HCEC 1CT (cell line): ENCODE measurements at places on chromosomes 2 and 18.

- DNase-seq = no peak
These were observed 31.9 kb downstream of the ACKR3 start for GRCh38 chr2:236601316-236602202.

- no peak for DNase-seq
These were observed 7.4 kb downstream of the PTGR3 start for GRCh38 chr18:75201282-75202270.

DNA sequence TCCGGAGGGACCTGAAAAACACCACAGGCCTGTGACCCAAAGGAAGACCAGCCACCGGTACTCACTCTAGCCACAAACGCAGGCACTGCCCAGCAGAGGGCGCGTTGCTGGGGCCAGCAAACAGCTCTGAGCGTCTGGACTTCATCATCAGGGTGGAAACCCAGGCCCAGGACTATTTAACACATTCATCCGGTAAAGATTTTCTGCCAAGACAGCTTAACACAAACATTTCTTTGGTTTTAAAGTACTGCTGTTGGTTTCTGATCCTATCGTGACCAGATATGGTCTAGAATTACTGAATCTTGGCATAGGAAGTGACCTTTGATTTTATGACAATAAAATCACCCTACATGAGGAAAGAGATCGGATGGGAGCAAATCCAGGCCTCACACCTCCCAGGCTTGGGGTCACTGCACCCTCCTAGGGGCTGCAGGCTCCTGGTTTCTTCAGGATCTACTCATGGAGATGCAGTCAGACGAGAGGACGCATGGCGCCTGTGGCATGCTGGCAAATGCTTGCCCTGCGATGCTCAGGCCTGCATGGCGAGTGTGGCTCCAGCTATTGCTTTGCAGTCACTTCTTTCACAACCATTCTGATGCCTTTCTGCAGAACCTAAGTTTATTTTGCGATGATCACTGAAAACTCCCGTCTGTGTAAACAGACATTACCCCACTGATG lies 130.4 kb downstream of the COL4A4 start:
- DNase-seq = peak; percentile 36

- DNase-seq = no peak
These were observed 266.6 kb upstream of the CYP26B1 start for GRCh38 chr2:72414137-72414760.

GRCh38 chr2:191321861-191322662 lies 76.9 kb downstream of the MYO1B start:
- no peak for DNase-seq

DNA sequence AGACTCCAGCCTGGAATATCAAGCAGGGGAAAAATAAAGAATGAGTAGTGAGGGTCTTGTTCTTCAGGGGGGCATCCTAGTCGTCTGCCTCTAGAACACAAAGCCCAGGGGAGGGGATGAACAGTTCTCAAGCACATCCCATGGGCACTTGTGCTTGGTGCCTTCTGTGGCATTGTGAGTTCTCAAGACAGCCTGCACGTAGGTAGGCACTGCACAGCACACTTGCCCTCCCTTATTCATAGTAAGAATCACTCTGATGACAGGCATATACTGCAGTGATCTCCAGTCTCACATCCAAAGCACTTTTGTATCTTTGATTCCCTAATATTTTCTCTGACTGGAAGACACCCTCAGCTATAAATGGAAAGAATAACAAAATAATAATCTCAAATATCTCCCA lies 104.7 kb upstream of the CNGA3 start:
- DNase-seq = no peak

DNA sequence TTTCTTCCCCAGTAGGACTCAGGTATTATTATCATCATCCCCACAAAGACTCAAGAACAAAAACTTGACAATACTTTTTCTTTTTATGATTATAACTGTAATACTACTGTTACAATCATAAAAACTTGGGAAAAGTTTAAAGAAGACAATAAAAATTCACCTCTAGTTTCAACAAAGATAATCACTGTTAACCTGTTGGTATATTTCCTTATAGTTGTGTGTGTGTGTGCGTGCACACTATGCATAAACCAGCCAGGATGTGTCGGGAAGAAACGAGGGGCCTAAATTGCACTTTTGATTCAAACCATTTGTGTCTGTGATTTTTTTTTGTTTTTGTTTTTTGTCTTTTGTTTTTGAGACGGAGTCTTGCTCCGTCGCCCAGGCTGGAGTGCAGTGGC lies 233.0 kb downstream of the TPGS2 start:
- DNase-seq = no peak

GRCh38 chr2:12727641-12728040 lies 10.9 kb downstream of the TRIB2 start:
- no peak for DNase-seq

GRCh38 chr2:26630669-26631360 lies 10.4 kb downstream of the CIB4 start:
- DNase-seq = peak; percentile 59

GRCh38 chr18:44626807-44627206 lies 53.9 kb upstream of the SETBP1 start:
- DNase-seq = no peak

- peak; percentile 81 for DNase-seq
These were observed 71.7 kb upstream of the SKOR2 start for GRCh38 chr18:47323158-47323557.

- DNase-seq = no peak
These were observed 15.6 kb downstream of the CEBPZOS start for GRCh38 chr2:37211939-37212338.

DNA sequence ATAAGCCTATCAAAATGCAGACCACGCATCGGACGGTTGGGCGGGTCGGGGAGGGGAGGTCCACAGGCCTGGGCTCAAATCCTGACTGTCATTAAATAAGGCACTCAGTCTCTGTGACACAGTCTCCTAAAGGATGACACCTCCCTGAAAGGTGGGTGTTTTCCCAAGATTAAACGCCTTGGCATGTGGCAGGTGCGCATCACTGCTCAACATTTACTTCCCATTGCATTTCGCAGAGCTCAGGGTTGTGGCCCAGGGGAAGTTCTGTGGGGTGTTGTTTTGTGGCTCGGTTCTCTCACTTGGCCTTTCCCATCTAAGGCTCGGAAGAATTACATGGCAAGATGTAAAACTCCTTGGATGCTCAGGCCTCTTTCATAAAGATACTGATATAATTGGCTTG lies 107.4 kb downstream of the NCK2 start:
- DNase-seq = no peak

DNA sequence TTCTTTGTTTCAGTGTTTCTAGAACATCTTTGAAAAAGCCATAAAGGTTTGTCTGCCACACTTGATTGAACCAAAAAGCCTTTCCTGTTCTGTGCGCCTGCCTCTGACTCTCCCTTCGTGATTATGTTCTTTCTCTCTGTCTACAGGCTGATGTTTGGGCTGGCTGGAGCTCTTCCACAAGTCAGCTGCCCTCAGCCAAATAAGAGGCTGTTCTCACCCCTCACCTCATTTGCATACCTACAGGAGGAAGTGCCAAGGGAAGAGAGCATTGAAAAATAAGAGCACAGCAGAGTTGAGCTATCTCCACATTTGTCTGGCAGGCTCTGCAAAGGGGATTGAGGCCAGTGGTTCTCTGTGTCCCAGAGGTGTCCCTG lies 15.8 kb downstream of the INPP5D start:
- DNase-seq = no peak

DNA sequence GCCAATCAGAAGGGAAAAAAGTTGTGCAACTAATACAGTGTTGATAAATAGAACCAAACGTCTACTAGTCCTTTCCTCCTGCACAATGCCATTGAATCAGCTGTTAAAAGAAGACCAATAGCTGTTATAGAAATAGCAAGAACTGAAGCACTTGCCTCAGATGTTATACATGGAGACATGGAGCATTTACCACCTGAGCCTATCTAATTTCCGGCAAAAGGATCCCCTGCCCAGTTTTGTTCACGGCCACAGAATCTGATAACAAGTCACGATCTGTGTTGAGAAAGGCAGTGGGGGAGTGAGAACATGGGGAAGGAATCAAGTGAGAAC lies 285.4 kb downstream of the ZEB2 start:
- DNase-seq = no peak

DNA sequence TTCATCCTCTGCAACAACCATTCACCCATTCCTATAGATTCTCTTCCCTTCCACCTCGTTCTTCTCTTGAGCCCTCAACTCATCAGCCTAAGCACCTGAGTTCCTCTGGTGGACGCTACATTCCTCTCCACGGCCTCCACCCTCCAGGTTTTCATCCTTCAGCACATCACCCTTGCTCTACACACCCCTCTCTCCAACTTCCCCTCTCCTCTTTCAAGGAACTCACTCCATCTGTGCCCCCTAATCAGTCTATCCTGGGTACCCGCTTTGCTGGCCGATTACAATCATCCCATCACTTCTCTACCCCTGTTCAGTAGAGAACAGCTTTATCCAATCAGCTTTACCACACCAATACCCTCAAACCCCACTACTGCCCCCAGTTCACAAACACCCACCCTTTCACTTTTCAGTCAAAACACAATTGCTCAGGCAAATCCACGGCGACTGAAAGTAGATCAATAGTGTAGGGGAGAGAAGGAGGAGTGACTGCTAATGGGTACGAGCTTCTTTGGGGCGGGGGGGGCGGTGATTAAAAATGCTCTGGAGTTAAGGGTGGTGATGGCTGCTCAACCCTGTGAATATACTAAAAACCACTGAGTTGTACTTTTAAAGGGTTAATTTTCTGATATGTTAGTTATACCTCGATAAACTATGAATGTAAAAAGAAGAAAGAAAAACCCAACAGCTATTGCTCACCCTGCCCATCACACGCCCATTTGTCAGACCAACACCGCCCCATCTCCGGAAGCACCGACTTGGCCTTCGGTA lies 857 bp downstream of the DYM start:
- peak; percentile 19 for DNase-seq

DNA sequence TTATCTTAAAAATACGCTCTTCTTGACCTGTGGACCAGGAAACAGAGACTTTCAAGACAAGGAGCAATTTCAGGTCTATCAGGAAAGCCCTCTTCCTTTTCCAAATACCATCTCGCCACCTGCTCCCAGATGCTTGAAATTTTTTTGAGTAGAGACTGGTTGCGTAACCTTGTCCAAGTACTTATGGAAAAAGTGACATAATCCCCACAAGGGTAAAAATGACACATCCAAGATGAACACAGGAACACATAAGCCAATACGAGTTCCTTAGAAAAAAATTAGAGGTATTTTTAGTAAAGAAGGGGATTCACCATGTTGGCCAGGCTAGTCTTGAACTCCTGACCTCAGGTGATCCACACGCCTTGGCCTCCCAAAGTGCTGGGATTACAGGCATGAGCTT lies 1.8 kb downstream of the SERPINB13 start:
- DNase-seq = peak; percentile 51

DNA sequence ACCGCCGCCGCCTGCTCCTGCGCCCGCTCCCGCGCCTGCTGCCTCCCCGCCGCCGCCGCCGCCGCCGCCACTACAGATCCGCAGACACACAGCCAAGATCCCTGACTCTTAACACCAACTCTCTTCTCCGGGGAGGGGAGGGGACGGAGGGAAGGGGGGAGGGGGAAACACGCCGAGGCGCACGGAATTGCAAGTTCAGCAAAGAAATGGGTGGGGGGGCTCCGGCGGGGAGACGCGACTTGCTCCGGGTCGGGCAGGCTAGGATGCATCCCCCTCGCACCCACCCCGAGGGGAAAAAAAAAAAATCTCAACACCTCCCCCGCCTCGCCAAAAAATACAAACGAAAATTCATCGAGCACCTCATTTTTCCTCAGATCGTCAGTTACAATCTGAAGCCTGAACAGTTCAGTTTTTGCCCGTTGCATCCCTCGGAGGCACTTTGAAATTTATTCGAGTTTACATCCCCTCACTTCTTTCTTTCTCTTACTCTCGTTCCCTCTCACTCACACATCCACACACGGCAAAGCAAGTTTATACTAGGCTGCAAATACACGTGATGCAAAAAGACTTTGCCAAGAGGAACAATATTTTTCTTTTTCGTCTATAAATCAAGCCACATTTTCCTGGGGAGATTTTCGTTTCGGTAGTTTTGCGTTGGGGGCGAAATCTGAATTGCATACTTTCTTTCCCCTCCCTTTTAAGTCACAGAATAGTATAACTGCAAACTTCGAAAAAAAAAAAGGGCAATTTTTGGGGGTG lies at the start of gene TCF4:
Gene TCF4 (minus strand): TSS at position 82 of the 759 bp plus-strand sequence. CDS start 1,076 bp downstream, outside the sequence.
- peak; percentile 72 for DNase-seq

DNA sequence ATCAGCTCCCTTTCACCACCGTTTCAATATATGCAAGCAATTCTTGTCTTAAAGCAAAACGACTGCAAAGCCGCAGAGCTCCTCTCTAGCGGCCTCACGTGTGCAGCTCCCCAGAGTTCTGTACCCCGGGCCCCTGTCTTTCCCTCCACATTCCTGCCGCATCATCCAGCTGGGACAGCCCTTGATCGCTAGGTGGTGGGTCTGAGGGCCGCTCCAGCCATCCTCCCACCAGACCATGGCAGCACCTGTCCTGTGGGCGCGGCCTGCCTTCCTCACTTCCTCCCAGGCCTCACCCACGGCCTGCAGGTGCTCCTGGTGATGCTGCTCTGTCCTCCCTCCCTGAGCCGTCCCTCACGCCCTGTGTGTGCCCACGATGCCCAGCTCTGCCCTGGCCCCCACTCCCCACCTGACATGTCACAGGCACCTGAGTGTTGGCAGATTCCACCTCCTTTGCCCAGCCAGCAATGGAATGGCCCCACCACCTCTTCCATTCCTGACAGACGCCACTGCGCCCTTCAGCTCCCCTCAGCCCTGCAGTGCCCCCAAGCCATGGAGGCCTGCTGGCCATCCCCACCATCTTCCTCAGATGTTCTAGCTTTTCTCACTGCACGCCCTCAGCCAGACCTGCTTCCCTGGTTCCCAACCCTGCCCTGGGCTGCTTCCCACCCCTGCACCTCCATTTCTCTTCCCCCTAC lies 15.3 kb upstream of the ALLC start:
- DNase-seq = no peak

DNA sequence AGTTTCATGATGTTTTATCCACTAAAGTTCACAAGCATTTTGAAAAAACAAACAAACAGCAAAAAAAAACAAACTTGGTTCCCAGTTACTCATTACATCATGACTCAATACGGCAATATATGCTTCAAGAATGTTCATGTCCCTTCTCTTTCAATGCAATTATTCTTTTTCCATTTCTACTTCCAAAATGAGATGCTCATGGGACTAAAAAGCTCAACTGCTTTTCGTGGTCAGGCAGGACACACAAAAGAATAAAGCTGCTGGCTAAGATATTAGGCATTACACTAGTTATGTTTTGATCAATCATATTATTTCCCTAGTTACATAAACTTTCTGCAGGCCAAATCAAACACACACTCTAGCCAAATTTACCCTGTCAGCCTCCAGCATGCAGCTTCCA lies 301.3 kb downstream of the EPHA4 start:
- DNase-seq = no peak

GRCh38 chr18:53115876-53116585 lies 776.0 kb downstream of the DCC start:
- no peak for DNase-seq

DNA sequence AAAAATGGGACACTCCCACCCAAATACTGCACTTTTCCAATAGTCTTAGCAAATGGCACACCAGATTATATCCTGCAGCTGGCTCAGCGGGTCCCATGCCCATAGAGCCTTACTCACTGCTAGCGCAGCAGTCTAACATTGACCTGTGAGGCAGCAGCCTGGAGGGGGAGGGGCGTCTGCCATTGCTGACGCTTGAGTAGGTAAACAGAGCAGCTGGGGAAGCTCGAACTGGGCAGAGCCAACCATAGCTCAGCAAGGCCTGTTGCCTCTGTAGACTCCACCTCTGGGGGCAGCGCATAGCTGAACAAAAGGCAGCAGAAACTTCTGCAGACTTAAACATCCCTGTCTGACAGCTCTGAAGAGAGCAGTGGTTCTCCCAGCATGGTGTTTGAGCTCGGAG lies 110.4 kb downstream of the CTIF start:
- DNase-seq = no peak

- no peak for DNase-seq
These were observed 87.5 kb downstream of the PLEKHM3 start for GRCh38 chr2:207937823-207938222.

- DNase-seq = no peak
These were observed 118.6 kb downstream of the ANKRD44 start for GRCh38 chr2:197191940-197192322.
